ENCODE measurements at places on chromosomes 3 and 15. TPM values are rescaled to one million over a fixed set of nuclear protein-coding genes. Genes with fewer than 3 reads are reported as not detected.

Gene TMEM207
- polyA plus RNA-seq: not detected

Gene ZNF80
- polyA plus RNA-seq: 0.36 TPM

Gene SOX2
- polyA plus RNA-seq: not detected

Gene TUSC7
- not detected for polyA plus RNA-seq

Gene ASB14
- 0.26 TPM for polyA plus RNA-seq

Gene MESP2
- not detected for polyA plus RNA-seq

Gene LRRN1
- 0.25 TPM for polyA plus RNA-seq

Gene CHRFAM7A
- 0.16 TPM for polyA plus RNA-seq

Gene STRIT1
- not detected for polyA plus RNA-seq

Gene CYB561D2
- 73.8 TPM for polyA plus RNA-seq

Gene ATP2C1
- 14.2 TPM for polyA plus RNA-seq

Measured in CD4-positive, CD25-positive, alpha-beta regulatory T cell (primary cell).